ENCODE measurements at places on chromosomes 3 and 15.

DNA sequence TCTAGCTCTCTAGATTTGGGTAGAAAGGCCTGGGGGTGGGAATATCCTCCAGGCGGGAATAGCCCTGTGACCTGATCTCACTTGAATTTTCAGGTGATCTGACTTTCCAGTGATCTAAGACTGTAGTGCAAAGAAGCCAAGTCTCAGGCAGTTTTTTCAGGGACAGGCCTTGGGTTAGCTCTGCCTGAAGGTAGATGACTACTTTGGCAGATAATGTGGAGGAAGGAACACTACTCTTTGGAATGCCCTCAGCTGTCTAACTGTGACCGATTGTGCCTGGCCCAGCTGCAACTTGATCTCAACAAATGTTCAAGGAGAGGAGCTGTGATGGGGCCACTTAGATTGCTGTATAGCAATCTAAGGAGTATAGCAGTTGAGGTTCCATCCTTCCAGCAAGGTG lies 193.7 kb downstream of the TCF12 start:
- H3K4me3 ChIP-seq, result no peak overlapping the region
- no peaks in the 10 kb centered on the region for H3K4me1 ChIP-seq
- DNase-seq, result no peak
- no peaks in the 10 kb centered on the region for H3K27me3 ChIP-seq
- H3K27ac ChIP-seq, result no peak overlapping the region

- H3K27me3 ChIP-seq, result no peaks in the 10 kb centered on the region
- no peaks in the 10 kb centered on the region for H3K4me1 ChIP-seq
- H3K4me3 ChIP-seq, result no peak overlapping the region
- H3K36me3 ChIP-seq, result peaks cover 20% of the 10 kb centered on the region
- DNase-seq, result no peak
Observed at GRCh38 chr3:58900386-58900785, 149.4 kb downstream of the CFAP20DC start.

GRCh38 chr3:33240261-33240660 lies 21.7 kb upstream of the SUSD5 start:
- H3K36me3 ChIP-seq, result no peaks in the 10 kb centered on the region
- H3K27me3 ChIP-seq, result peaks cover 17% of the 10 kb centered on the region
- H3K4me3 ChIP-seq, result no peak overlapping the region
- H3K4me1 ChIP-seq, result no peaks in the 10 kb centered on the region

GRCh38 chr3:114904633-114905032 lies 242.5 kb downstream of the ZBTB20 start:
- no peak overlapping the region for H3K27ac ChIP-seq
- peaks cover 6% of the 10 kb centered on the region for H3K36me3 ChIP-seq
- H3K4me1 ChIP-seq, result peaks cover 29% of the 10 kb centered on the region
- DNase-seq, result no peak
- no peak overlapping the region for H3K4me3 ChIP-seq
- no peaks in the 10 kb centered on the region for H3K27me3 ChIP-seq

GRCh38 chr15:62795171-62795570 lies 247.4 kb upstream of the TPM1 start:
- no peak overlapping the region for H3K27ac ChIP-seq
- no peaks in the 10 kb centered on the region for H3K27me3 ChIP-seq
- peaks cover 6% of the 10 kb centered on the region for H3K4me1 ChIP-seq
- no peaks in the 10 kb centered on the region for H3K36me3 ChIP-seq
- no peak overlapping the region for H3K4me3 ChIP-seq

DNA sequence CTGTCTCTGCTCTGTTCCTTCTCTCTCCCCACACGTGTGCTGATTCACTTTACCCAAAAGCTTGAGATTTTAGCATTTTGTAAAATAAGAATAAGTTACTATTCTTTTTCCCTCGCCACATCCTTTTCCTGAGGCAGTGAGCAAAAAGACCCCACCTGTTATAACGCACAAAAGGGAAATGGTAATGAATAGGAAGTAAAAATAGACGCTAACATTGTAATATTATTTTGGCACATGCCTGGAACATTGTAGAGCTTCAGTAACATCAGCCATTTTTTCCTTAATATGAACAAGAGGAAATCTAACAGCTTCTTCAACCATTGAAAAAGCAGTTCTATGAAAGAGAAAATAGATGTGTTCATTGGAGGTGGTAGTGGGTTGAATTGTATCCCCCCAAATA lies 40.5 kb downstream of the CD200 start:
- DNase-seq, result no peak
- H3K36me3 ChIP-seq, result peaks cover 5% of the 10 kb centered on the region
- H3K27ac ChIP-seq, result no peak overlapping the region
- no peaks in the 10 kb centered on the region for H3K27me3 ChIP-seq

Data from neural crest cell (in vitro differentiated cells).